ENCODE measurements at places on chromosomes 12 and 14.

DNA sequence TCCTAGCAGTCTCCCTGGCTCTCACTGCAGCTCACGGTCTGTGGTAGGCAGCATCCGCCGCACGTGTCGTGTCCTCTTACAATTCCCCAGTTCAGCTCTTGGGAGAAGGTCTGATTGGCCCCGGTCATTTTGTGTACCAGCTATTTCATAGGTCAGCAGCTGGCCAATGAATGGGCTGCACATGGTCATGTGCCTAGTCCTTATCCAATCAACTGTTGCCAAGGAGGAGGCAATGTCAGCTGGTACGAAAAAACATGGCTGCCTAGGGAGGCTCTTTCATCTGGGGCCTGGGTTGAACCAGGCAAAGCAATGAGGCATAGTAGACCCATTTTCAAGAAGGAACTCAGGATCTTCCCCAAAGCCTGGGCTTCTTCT is 46.1 kb downstream of the RNFT2 start:
- DNase-seq: peak; percentile 7

- DNase-seq: peak; percentile 20
These were observed 27.1 kb downstream of the ATP6V1D start for GRCh38 chr14:67332468-67332867.

DNA sequence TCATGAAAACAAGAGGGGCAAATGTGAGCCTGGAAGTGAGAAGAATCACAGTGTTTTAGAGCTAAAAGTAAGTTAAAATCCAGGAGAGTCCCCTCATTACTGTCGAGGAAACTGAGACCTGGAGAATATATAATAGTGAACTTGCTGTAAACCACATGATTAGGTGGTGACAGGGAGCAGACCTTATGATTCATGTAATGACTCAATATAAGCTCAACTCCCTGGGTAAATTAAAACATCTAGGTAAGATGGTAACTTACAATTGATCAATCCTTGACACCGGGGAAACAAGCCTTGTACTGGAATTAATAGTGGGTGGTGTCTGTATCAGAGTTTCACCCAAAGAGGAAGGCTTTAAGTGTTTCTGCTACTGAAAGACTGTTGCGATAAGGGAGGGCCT is 269.3 kb downstream of the SNAPC1 start:
- DNase-seq: no peak

DNA sequence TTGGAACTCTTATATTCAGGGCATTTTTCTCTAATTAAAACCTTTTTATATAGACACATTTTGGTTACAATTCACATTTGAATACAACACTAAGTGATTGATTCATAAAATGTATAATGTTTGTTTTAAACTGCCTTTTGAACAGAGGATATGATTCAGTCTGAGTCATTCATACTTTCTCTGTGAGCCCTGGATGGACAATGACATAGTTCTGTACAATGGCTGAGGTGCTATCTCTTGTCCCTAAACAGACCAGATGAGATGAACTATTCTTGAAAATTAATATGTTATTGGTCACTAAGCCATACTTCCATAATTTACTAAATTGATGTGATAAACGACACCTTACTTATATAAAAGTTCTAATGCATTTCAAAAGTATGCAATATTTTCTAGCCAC is 199.7 kb upstream of the ATXN7L3B start:
- DNase-seq: peak; percentile 52

- DNase-seq: no peak
These were observed 27.4 kb downstream of the TAOK3 start for GRCh38 chr12:118345355-118345754.

- DNase-seq: no peak
These were observed 10.1 kb downstream of the LRTM2 start for GRCh38 chr12:1830401-1830845.

- peak; percentile 63 for DNase-seq
These were observed 396 bp downstream of the FERMT2 start for GRCh38 chr14:52950410-52950897.

- no peak for DNase-seq
These were observed 182.5 kb downstream of the GXYLT1 start for GRCh38 chr12:41962171-41962572.

Data from EH (cell line).